ENCODE measurements at places on chromosomes 3 and 15. TPM values are rescaled to one million over a fixed set of nuclear protein-coding genes. Genes with fewer than 3 reads are reported as not detected.

The CGNL1 gene
- polyA plus RNA-seq = 0.81 TPM

- H3K4me3 ChIP-seq = no peak overlapping the region
- no peak overlapping the region for H3K27ac ChIP-seq
- no peaks in the 10 kb centered on the region for H3K4me1 ChIP-seq
- no peak for DNase-seq
These were observed 87.7 kb upstream of the NR2F2 start for GRCh38 chr15:96242761-96243160.

The A4GNT gene
- not detected for polyA plus RNA-seq

The ARF4 gene
- 200 TPM for polyA plus RNA-seq

The C15orf39 gene
- 6.9 TPM for polyA plus RNA-seq

- H3K4me3 ChIP-seq = no peak overlapping the region
- no peaks in the 10 kb centered on the region for H3K4me1 ChIP-seq
- no peak overlapping the region for H3K27ac ChIP-seq
- H3K27me3 ChIP-seq = no peaks in the 10 kb centered on the region
These were observed 115.2 kb downstream of the PEX5L start for GRCh38 chr3:179921500-179921899.

All from small intestine (tissue), 16 donors.